M059J (cell line): ENCODE measurements at places on chromosomes 7 and 10. TPM values are rescaled to one million over a fixed set of nuclear protein-coding genes. Genes with fewer than 3 reads are reported as not detected.

The OPN1SW gene
- not detected in 2 replicates for total RNA-seq

The ENO4 gene
- not detected in 2 replicates for total RNA-seq

The FAM180A gene
- 1.9 and 3.4 TPM in 2 replicates for total RNA-seq

The PNLIPRP1 gene
- total RNA-seq = not detected in 2 replicates

The LIPK gene
- total RNA-seq = not detected in 2 replicates

The AZGP1 gene
- 0.62 TPM in 1 of 2 replicates, not detected in the other for total RNA-seq

The SUN3 gene
- 0.59 TPM in 1 of 2 replicates, not detected in the other for total RNA-seq

The ARHGAP22 gene
- total RNA-seq = 11.5 and 18.9 TPM in 2 replicates

The ICA1 gene
- total RNA-seq = not detected in 2 replicates

The SLC16A9 gene
- total RNA-seq = 0.07 TPM in 1 of 2 replicates, not detected in the other

The HECTD2 gene
- 4.6 and 8.1 TPM in 2 replicates for total RNA-seq

The OIT3 gene
- total RNA-seq = not detected in 2 replicates

The NPM3 gene
- 35.2 and 53.3 TPM in 2 replicates for total RNA-seq

The SPAM1 gene
- not detected in 2 replicates for total RNA-seq
